Stimulated activated CD4-positive, alpha-beta T cell treated with anti-CD3 and anti-CD28 coated beads, Interleukin-2, amount 100 ng/mL, for 4 hours (primary cell): ENCODE measurements at places on chromosomes 11 and 22.

DNA sequence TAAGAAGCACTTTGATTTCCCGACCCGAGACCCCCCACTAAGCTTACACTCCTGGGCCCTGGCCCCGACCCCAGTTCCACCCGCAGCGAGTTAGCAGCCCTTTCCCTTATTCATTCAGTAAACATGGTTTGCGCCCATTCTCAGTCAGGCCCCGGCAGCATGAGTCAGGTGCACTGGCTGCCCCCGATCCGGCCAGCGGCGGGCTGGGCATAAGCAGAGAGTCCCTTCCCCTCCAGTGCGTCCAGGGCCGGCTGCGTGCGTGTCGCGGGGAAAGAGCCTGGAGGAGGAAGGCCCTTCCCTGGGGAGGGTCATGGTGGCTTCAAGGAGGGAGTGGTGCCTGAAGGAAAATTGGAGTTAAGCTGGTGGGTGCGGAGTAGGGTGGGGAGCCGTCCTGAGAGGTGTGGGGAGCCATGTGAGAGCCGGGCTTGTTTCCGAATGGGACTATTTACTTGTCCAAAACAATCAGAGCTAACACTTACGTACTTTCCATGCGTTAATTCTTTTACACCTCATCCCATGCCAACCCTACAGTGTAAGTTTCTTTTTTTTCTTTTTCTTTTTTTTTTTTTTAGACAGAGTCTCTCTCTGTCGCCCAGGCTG, 657 bp downstream of the IGHMBP2 start:
- DNase-seq, result no peak

GRCh38 chr11:503179-503981, 3.7 kb downstream of the RNH1 start:
- no peak for DNase-seq

GRCh38 chr22:44357296-44357965, 44.7 kb upstream of the SHISAL1 start:
- no peak for DNase-seq

DNA sequence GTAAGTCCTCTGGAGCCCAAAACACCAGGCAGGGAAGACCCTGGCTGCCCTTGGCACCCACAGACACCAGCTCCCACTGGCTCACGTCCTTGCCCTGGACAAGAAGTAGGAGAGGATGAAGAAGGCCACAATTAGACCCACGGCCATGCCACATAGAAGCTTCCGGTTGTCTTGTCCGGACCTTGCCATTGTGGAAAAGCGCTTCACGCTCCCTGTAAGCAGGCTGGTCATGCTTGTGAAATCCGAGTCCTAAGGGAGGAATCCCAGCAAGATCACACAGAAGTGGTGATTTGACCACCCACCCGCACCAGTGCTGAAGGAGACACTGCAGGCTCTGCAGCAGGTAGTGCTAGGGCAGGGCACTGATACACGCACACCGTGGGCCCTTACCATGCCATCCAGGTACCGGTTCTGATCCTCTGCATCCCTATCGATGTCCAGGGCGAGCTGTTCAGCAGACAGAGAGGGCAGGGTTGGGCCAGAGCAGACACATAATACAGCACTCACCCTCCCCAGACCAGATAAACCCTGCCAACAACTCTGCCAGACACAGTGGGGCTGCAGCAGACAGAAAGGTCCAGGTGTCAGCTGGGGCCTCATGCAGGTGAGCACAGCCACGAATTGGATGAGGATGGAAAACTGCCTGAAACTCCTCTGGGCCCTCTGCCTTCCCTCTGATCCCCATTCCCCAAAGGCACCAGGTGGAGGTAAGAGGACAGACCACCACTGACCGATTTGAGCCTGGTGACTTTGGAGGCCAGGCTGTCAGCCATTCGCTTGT, 1.8 kb downstream of the BET1L start:
- no peak for DNase-seq

- no peak for DNase-seq
Observed at GRCh38 chr11:61609000-61609979, 28.4 kb upstream of the SYT7 start.

DNA sequence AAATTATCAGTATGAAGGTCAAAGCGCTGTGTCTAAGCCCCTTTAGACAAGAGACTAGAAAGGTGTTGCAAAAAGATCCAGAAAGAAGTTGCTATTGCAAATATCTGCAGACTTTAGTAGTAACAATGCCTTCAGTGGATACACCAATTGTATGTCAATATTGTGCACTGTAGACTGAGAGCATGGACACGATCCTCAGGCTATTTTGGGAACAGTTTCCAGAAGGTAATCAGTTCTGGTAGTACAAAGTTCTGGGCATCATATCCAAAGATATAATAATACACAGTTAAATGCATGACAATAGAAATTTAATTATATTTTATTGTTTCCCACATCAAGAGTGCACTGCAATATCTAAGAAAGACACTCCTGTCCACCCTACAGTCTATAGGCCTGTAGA, 84.1 kb upstream of the LUZP2 start:
- DNase-seq, result no peak

GRCh38 chr22:17785185-17786184, 11.2 kb upstream of the BID start:
- peak; percentile 60 for DNase-seq

DNA sequence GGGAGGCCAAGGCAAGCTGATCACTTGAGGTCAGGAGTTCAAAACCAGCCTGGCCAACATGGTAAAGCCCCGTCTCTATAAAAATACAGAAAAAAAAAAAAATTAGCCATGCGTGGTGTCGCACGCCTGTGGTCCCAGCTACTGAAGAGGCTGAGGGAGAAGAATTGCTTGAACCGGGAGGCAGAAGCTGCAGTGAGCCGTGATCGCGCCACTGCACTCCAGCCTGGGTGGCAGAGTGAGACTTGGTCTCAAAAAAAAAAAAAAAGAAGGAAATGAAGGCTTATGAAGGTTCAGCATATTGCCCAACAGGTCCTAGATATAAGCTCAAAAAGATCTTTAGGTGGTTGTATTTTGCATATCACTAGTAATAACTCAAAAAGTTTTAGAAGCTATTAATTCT, 10.2 kb downstream of the ATL3 start:
- DNase-seq, result no peak
